ENCODE measurements at places on chromosomes 5 and 9. TPM values are rescaled to one million over a fixed set of nuclear protein-coding genes. Genes with fewer than 3 reads are reported as not detected.

DNA sequence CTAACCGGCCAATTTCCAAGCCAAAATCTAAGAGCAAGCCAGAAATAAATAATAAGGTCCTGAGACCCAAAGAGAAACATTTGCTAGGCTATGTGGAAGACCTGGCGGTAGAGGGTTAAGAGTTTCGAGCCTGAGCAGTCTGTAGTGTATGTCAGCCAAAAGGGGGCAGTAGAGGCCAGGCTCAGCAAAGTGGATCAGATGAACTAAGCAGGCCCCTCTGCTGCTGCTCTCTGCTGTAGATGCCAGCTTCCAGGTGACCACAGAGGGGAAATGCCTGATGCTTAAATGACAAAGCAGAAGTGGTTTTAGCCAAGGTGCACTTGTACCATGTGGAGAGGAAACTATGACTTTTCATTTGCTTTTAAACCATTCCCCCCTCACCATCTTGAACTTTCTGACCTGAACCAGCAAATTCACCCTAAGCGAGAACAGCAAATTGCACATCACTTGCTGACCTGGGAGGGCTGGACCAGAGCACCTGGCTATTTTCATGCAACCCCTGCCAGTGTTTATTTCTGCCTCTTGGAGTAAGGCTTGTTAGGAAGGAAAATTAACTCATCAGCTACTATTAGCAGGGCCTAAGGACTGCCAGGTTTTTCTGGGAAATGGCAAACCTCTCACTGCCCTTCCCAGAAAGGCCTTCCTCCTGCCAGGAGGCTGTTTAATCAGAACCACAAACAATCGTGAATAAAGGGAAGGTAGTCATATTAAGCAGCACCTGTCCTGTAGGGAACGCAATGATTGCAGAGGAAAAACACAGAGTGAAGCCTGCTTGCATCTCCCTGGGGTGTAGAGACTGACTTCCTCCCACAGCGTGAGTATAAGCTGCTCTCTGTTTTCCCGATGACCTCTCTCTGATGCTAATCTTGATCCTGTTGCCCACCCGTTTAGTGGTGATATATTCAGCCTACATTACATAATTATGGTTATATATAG, 818.2 kb downstream of the TLR4 start:
- no peak for DNase-seq

Gene TMEM38B
- polyA plus RNA-seq = 9.6 TPM

DNA sequence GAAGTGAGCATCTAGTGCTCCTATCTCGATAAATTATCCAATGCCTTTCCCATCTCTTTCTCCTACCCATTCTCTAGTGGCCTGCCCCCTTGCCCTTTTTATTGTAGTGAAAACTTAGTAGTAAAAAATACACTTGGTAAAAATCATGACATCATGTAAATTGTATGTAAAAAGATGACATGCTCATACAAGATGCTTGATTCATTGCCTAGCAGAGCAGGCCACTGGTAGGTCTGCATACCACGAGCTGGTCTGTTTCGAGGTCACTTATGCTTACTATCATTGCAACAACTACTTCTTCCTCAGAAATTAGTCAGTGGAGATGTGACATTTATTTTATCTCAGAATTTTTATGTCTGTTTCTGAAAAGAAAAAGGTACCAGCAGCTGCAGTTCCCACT, 177.3 kb downstream of the C9orf152 start:
- DNase-seq = no peak

GRCh38 chr9:97072285-97072776, 33.4 kb upstream of the CTSV start:
- no peak for DNase-seq

Gene RNF208
- polyA plus RNA-seq = 8.1 TPM

DNA sequence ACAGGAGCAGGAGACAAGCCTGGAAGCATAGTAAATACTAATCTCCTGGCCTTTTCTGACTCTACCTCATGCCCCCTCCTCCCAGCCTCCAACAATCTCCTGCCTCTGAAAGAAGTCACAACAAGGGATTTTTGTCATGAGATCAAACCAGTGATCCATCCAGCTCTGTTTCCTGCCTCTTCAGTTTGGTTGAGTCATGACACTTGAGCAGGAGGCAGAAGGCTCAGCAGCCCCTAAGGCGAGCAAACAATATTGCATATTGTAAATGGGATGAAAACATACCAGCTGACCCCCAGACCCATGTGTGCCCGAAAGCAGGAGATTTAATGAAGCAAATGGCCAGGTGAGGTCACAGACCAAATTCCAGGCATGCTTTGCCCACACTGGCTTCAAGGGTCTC, 272.8 kb downstream of the GAS1 start:
- DNase-seq = no peak

Gene FGF18
- polyA plus RNA-seq = 1.4 TPM

DNA sequence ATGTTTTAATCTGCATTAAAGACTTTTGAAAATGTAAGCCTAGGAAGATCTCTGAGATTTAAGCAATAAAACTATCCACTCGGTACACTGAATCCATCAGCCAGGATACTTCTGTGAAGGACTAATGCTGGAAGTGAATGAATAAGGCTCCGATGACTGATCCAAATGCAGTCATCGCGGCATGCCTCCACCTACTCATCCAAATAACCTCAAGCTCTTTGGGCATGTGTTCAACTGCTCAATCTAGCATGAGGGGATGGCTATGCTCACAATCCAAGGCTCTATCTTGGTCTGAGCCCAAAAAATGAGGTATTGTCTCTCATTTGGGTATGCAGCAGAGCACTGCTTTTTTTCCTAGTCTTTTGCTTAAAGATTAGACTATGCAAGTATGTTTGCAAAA, 19.2 kb downstream of the MARCHF3 start:
- no peak for DNase-seq
